Left renal cortex interstitium (tissue), 4 donors: ENCODE measurements at places on chromosomes 1 and 21. TPM values are rescaled to one million over a fixed set of nuclear protein-coding genes. Genes with fewer than 3 reads are reported as not detected.

- DNase-seq = no peak
These were observed 26.4 kb downstream of the GIPC2 start for GRCh38 chr1:78072216-78072615.

- peak; percentile 77 for DNase-seq
These were observed 37.4 kb upstream of the WASF2 start for GRCh38 chr1:27527223-27527889.

DNA sequence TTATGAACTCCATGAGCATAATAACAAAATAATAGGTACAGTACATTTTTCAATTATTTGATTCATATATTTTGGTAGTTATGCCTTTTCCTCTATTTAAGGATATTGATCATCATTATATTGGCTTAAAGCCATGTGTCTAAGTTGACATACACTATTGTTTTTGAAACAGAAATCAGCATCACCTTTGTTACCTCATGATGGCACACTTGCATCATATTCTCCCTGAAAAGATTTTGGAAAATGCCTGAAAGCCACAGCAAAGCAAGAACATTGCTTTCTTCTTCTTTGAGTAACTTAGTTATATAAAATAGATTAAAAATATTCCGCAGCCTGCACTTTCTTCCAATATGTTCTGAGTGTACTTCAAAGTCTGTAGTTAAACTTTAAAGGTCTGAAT, 33.3 kb downstream of the TMPRSS15 start:
- no peak for DNase-seq

- no peak for DNase-seq
These were observed 14.4 kb downstream of the FHAD1 start for GRCh38 chr1:15261155-15262002.

DNA sequence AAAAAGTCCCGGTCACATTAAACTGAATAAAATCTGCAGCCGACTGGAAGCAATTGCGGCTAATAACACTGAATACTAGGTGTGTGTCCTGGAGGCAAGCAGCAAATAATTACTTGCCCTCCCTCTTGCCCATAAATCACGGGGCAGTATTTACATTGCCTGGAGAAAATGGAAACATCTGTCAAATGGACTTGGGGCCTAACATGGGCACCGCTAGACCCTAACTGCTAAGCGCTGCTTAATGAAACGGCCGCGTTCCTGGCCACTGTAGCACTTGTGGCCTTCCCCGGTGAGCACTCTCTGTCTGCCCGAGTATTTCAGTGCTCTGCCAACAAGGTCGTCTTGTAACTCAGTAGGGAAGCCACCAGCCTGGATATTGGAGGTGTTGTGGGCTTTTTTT, 23.9 kb upstream of the KNCN start:
- no peak for DNase-seq

DNA sequence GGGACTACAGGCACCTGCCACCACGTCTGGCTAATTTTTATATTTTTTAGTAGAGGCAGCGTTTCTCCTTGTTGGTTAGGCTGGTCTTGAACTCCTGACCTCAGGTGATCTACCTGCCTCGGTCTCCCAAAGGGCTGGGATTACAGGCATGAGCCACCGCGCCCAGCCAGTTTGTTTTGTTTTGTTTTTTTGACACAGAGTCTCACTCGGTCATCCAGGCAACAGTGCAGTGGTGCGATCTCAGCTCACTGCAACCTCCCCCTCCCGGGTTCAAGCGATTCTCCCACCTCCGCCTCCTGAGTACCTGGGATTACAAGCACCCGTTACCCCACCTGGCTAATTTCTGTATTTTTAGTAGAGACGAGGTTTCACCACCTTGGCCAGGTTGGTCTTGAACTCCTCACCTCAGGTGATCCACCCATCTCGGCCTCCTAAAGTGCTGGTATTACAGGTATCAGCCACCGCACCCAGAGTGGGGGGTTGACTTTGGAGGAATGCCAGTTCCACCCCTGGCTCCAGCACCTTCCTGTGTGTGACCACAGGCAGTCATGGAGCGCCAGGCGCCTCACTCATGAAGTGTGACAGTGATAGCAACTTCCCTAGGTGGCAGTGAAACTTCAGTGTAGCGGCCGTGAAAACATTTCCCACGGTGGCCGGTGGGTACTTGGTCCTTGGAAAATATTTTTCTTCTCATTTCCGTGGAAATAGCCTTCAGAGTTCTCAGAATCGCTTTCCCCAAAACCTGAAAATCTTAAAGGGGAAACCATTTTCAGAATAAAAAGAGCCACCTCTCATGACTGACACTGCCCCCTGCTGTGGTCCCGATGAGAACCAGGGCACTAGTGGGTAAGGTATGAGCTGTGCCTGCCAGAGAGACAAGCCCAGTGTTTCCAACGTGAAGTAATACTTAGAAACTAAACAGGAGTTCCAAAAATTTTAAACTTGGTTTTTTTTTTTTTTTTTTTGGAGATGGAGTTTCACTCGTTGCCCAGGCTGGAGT, 48.6 kb downstream of the WDR4 start:
- no peak for DNase-seq

DNA sequence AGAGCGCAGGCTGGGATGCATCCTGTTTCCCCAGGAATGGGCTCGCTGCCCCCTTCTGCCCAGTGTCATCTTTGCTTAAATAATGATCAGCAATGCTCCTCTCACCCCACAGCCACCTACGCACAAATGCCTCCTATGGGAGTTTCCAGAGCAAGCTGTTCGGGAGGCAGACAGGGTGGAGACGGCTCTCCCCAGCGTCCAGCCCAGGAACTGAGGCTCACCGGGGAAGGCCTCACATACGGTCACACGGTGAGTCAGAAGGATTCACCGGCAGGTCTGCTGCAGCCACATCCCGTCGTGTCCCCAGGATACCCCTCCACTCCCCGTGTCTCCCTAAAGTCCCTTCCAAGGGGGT, 40.3 kb upstream of the RUNX3 start:
- no peak for DNase-seq

DNA sequence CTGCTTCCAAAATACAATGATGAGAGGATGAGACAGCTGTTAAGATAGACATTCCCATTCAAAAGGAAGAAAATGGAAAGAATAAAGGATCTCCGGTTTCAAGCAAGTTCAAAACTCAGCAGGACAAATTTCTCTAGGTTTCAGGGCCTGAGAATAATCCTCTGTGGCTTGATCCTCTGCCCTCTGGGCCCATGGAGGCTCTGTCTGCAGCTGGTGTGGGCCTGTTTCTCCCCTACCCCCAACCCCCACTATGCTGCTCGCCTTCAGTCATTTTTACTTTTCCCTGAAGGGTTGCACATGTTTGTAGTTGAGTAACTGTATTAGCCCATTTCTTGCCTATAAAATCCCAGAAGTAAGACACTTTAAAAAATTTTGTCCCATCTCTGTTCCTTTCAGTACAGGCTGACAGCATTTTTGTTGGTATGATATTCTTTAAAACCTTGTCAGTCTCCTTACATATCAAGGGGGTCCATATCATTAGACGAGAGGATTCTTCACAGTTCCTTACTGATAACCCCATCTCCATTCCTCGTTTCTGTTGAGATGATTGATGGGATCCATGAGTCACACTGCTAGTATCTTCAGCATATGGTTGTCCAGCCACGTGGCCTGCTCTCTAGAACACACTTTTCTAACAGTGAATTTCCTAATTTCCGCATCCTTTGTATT, 10.5 kb downstream of the ZMYM4 start:
- no peak for DNase-seq

DNA sequence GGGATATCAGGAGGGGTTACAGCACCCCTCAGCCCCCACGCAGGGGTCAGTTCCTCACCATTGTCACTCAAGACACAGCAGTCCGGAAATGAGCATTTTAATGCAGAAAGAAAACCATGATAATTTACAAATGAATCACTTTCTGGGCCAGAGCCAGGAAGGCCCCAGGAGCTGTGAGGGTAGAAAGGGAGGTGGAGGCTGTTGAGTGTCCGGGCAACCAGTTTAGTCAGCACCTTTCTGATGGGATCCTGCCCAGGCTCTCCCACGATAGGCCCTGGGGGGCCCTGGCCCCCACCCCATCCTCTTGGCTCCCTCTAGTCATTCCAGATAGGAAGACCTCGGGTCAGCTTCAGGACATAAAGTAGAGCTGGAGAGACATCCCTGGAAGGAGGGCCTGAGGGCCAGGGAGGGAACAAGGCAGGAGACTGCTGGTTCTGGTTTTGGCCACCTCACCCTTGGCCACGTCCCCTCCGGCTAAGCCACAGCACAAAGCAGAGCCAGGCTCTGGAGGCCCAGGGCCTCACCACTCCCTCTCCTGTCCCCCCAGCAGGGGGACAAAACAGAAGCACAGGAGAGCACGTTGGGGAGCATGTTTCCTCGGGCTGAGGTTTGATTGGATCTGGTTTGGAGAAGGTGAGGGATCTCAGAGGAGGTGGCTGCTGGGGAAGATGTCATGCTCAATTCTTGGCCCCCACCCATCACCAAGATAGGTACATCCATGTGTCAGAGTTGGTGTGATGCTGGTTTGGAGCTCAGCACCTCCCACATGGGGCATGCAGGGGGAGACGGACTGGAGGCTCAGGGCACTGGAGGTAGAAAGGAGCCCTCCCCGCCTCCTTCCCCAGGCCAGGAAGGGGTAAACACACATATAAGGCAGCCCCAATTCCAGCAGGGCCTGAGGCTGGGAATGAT, 20.6 kb downstream of the ETNK2 start:
- no peak for DNase-seq

- DNase-seq = no peak
These were observed 134.6 kb upstream of the DPYD start for GRCh38 chr1:98055457-98055856.

GRCh38 chr1:100699744-100700143, 19.8 kb upstream of the VCAM1 start:
- DNase-seq = no peak

GRCh38 chr1:119449971-119450370, 35.0 kb downstream of the HSD3B2 start:
- no peak for DNase-seq

- no peak for DNase-seq
These were observed 27.2 kb downstream of the CD34 start for GRCh38 chr1:207883660-207884250.

- no peak for DNase-seq
These were observed 64.7 kb upstream of the GJA8 start for GRCh38 chr1:147837964-147838292.

LCE1C gene
- polyA plus RNA-seq = not detected

TEX38 gene
- 0.22 TPM for polyA plus RNA-seq

TNFRSF9 gene
- 0.16 TPM for polyA plus RNA-seq

CD1E gene
- polyA plus RNA-seq = not detected

PODN gene
- 2.7 TPM for polyA plus RNA-seq

RAVER2 gene
- polyA plus RNA-seq = 26.2 TPM

GPR161 gene
- 20.3 TPM for polyA plus RNA-seq

LDLRAD1 gene
- not detected for polyA plus RNA-seq

SLC16A1 gene
- polyA plus RNA-seq = 53.7 TPM

IFI44 gene
- polyA plus RNA-seq = 17.2 TPM

BNIPL gene
- 1.3 TPM for polyA plus RNA-seq

TSPEAR gene
- 0.57 TPM for polyA plus RNA-seq

CAMSAP2 gene
- 34.7 TPM for polyA plus RNA-seq

KRTAP15-1 gene
- not detected for polyA plus RNA-seq

YIPF1 gene
- polyA plus RNA-seq = 31.1 TPM
